ENCODE measurements at places on chromosomes 4 and X.

DNA sequence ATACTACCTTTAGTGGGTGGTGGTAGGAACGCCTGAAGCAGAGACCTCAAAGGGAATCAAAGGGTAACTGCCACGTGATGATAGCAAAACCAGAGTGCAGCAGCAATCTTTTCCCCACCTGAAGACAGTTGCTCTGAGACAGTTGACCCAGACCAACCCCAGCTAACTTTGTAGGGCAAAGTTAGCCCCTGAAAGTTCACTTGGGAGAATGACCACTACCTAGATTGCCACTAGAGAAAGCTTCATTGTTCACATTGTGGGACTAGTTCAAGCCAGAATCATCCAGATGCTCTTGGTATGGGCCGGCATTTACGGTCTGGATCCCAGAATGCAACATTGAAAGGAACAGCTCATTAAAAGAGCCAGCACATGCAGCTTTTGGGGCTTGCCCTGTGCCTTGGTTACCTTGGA lies 4.1 kb downstream of the SEPTIN6 start:
- DNase-seq = no peak

DNA sequence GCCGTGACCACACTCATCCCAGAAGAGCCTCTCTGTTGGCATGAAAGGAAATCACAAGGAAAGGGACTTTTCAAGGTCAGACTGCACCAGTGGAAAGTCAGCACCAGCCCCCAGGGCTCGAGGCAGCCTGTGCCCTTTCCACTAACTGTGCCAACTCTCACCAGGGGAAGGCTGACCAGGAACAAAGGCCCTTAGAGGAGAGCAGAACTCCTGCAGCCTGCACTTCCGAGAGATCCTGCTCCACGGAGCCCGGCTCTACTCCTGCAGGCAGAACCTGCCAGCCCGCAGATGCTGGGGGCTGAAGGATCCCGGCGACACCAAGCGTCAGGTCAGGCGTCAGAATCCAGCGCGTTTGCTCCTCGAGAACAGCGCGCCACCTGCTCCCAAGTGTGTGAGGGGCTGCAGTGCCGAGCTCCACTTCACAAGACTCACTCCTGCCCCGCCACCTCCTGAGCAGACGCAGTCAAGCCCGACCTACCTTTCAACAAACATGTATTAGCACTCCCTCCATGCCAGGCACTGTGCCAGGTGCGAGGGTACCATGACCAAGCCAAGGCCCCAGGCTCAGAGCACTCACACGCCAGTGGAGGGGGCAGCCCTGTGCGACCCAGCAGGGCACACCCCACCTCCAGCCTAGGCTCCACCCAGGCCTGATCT lies 13.6 kb upstream of the HELT start:
- no peak for DNase-seq

DNA sequence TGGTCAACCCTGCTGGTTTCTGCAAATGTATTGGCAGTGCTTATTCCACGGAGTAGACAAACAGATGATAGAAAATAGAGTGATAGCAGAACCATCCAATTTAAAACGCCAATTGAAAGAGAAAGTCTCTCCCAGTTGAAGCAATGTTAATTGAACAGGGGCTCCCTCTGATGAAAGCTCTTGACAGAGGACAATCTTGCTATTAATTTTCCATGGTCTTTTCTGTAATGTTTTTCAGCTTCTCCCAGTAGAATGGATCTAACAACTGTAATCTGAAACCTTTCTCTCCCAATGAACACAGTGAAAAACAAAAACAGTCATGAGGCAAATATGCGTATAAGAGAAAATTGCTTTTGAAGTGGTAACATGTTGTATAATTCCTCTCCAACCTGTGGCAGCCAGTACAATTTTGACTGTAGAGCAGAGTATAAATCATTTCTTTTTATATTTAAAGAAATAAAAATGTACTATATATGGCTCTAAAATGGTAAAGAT lies 225.1 kb upstream of the GALNTL6 start:
- no peak for DNase-seq

GRCh38 chrX:42821803-42822443 lies 44.0 kb upstream of the PPP1R2C start:
- DNase-seq = no peak

DNA sequence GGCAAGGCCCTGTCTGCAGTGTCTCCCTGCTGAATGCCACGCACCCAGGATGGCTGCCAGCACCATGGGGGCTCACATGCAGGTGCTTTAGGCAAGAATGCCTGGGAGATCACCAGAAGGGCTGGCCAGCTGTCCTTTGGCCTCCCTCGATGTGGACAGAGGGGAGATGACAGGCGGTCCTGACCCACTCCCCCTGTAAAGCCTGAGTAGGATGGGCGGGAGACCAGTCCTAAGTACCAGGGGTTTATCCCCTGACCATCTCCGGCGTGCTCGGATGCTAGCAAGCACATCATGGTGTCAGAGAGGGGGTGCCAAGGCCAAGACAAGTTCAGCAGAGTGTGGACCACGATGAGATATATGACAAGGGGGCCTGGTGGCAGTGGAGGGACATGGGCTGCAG lies 5.3 kb downstream of the PDZD4 start:
- DNase-seq = no peak

DNA sequence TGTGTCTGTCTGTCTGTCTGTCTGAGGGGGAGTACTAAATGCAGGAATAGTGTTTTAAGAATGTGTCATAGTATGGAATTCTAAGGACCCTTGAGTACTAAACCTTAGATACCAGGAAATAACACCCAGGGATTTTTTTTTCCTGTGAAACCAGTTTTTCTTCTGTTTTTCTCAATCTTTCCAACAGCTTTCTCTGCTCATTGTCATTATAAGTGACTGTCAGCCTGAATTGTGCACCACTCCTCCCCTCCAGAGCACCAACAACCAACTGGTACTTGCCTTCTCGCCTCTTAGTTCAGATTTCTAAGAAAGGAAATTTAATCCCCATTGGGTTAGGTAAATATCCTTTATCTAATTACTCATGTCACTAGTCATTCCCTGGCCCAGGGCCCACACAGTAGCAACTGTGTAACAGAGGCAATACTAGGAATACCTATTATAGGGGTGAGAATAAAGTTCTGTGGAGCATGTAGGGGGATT lies 320.6 kb downstream of the ADGRL3 start:
- no peak for DNase-seq

GRCh38 chr4:11436084-11436483 lies 7.4 kb upstream of the HS3ST1 start:
- no peak for DNase-seq

DNA sequence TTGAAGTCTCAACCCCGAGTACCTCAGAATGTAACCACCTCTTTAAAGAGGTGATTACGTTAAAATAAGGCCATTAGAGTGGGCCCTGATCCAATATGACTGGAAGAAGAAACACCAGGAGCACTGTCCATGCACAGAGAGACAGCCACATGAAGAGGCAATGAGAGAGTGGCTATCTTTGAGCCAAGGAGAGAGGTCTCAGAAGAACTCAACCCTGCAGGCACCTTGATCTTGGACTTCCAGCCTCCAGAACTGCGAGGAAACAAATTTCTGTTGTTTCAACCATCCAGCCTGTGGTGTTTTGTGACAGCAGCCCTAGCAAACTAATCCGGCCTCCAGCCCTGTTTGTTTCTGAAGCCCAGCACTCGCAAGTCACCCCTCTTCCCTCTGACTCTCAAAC lies 46.3 kb upstream of the ADGRG2 start:
- no peak for DNase-seq

DNA sequence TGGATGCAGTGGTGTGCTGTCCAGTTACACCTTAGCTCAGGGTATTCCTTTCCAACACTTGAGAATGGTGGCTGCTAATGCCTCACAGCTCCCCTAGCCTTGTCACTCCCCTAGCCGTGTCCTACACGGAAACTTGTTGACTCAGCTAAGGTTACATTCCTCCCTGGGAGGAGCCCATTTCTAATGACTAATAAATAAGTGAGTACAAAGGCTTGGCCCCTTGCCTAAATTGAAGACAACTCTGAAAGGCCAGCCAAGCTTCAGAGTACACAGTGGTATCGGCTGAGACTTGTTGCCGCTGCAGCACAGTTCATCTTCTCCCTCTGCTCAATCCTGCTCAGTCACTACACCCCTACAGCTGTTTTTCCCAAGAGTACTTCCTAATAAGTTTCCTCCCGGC lies 21.2 kb upstream of the SLC25A31 start:
- no peak for DNase-seq

DNA sequence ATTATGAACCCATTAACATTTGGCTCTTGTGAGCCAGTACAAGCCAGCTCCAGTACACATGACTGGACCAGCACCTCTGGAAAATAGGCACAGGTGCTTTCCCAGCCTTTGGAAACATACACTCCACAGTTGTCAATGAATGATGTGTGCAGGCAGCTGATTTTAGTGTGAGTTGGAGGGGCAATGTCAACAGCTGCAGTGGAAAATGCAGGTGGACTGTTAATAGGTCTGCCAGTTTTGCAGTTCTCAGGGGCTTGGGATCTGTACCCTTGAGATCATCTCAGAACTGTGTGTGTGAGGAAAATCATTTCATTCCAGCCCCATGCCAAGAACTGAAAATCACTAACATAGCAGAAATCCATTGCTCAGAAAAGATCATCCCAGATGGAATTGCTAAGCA lies 81.7 kb upstream of the CHRDL1 start:
- DNase-seq = no peak

- no peak for DNase-seq
Measured at GRCh38 chrX:44227991-44228390, 115.5 kb downstream of the EFHC2 start.

- DNase-seq = no peak
Measured at GRCh38 chrX:37652589-37653231, 32.9 kb upstream of the XK start.

DNA sequence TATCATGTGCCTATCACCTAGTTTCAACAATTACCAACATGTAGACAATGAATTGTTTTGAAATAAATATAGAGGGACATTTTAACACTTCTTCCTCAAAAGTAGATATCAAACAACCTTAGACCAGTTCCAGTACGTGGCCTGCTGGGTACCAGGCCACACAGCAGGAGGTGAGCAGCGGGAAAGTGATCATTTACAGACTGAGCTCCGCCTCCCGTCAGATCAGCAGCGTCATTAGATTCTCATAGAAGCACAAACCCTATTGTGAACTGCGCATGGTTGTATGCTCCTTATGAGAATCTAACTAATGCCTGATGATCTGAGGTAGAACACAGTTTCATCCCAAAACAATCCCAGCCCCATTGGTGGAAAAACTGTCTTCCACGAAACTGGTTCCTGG lies 6.5 kb downstream of the BBS7 start:
- DNase-seq = no peak

DNA sequence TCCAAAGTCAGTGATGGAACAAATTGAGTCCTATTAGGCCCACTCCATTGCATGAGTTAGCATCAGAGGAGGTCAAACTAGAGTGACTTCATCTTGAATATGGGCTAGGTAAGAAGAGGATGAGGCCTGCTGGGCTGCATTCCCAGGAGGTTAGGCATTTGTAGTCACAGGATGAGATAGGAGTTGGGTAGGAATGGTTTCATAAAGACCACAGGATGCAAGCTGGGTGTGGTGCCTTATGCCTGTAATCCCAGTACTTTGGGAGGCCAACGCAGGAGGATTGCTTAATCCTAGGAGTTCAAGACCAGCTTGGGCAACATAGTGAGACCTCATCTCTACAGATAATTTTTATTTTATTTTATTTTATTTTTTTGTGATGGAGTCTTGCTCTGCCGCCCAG lies 26.8 kb downstream of the PDGFRA start:
- no peak for DNase-seq

GRCh38 chr4:118995693-118996391 lies 107.2 kb downstream of the SYNPO2 start:
- no peak for DNase-seq

GRCh38 chrX:155005190-155005589 lies 17.3 kb downstream of the F8 start:
- DNase-seq = no peak

DNA sequence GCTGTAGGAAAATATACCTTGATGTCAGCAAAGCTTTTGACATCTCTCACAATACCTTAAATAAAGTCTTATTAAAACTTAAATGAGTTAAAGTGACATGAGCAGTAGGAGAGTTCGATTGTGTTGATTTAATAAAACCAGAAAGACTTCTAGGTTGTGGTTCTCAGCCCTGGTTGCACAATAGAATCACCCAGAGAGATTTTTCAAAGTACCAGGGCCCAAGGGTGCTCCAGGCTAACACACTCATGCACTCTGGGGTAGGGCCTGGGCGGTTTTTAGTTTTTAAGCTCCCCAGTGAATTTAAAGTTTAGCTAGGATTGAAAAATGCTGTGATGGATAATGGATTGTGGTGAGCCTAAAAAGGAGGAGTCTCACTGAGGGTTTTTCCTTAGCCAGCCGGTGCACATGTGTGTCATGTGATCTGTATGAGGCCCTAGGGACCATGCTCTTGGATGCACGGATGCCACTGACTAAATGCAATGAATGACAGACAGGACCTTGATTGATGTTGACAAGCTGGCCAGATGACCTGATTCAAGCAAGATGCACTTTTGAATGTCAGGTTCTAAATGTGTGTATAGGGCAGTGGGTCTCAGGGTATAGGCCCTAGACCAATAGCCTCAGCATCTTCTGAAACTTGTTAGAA lies 185.0 kb downstream of the PTTG2 start:
- DNase-seq = no peak

DNA sequence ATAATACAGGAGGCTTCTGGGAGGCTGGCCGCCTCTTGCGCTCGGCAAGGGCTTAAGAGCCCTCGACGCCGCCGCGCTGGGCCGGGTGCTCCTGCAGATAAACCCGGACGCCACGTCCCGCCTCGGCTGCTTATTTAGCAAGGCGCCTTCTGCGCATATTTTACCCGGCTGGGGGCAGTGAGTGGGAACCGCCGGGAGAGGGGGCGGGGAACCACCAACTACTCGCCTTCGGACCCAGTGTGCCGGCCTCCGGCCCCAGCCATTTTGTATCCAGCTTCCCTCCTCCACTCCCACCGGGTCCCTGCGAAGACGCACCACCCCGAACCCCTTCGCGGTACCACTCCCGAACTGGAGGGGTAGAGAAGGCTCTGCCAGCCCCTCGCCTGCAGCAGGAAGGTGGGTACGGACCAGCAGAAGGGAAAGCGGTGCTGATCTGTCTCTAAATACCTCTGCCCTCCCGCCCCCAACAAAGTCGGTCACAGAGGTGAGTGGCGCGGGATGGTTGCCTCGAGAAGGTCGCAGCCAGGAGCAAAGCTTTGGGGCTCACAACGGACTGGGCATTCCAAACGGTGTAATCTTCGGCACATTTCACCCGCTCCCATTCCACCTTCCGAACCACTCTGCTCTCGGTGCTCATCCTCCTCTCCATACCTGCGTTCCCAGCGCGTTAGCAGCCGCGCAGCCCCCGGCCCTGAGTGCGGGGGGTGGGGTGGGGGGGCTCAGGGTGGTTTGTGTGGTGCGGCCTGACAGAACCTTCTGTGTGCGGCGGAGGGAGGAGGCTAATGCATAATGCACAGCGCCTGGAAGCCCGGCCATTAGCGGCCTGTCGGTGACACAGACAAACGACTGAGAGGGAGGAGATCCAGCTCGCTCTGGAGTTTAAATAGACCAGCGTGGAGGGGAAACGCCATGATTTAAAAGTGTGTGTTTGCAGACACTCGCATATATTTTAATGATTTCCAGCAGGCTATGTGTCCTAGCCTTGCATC lies 4.9 kb upstream of the BCOR start:
- DNase-seq = no peak

- DNase-seq = no peak
Measured at GRCh38 chrX:17563076-17563475, 174.2 kb upstream of the SCML1 start.

- no peak for DNase-seq
Measured at GRCh38 chrX:85115252-85115651, 111.6 kb downstream of the APOOL start.

GRCh38 chrX:78923198-78924015 lies 21.8 kb upstream of the P2RY10 start:
- no peak for DNase-seq

GRCh38 chr4:108144451-108144850 lies 24.3 kb downstream of the LEF1 start:
- no peak for DNase-seq

GRCh38 chrX:150762258-150763165 lies 69.3 kb downstream of the MTMR1 start:
- DNase-seq = no peak

Measured in stimulated activated CD8-positive, alpha-beta memory T cell treated with anti-CD3 and anti-CD28 coated beads, Interleukin-4, amount 100 ng/mL, for 24 hours (primary cell).